CD4-positive, alpha-beta T cell treated with Interleukin-1 beta for 1 hour (primary cell): ENCODE measurements at places on chromosomes 7 and 10.

GRCh38 chr10:42995537-42995936, 81.3 kb upstream of the RET start:
- DNase-seq = no peak

DNA sequence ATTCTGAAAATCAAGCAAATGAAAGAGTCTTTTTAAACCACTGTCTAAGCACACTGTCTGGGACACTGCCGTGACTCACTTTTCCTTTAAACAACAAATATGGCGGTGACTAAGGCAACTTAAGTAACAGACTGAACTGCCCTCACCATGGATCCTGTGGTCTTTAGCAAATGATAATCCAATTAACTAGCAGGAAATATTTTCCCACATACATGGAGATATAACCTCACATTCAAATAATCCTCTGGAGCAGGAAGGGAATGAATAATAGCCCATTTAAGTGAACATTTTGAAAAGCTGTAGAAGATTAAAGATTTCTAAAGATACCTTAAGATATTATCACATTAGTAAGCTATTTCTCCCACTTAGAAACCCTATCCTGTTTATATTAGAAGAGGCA, 40.3 kb upstream of the LRRC17 start:
- DNase-seq = no peak

DNA sequence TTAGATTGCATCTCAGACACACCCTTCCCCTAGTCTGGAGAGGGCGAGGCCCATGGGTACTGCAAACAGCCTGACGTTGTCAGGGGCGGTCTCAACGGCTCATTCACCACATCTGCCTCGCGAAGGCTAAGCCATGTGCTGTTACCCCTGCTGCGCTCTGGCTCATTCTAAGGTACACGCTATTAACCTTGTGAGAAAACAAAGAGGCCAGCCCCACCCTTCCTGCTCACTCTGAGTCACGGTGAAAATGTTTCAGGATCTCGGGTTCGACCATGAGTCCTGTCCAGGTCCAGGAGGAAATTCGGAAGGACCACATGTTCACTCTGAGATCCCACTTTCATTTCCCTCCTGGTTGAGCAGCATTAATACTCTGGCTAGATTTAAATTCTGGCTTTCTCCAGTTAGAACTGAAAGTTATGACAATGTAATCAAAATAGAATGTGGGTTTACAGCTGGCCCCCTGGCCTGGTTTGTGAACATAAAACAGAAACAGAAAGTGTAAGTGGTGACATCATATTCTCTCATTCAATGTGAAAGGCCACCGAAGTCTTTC, 55.2 kb downstream of the EGFR start:
- DNase-seq = peak; percentile 55

GRCh38 chr10:78602201-78602932, 466.4 kb upstream of the ZMIZ1 start:
- DNase-seq = no peak

DNA sequence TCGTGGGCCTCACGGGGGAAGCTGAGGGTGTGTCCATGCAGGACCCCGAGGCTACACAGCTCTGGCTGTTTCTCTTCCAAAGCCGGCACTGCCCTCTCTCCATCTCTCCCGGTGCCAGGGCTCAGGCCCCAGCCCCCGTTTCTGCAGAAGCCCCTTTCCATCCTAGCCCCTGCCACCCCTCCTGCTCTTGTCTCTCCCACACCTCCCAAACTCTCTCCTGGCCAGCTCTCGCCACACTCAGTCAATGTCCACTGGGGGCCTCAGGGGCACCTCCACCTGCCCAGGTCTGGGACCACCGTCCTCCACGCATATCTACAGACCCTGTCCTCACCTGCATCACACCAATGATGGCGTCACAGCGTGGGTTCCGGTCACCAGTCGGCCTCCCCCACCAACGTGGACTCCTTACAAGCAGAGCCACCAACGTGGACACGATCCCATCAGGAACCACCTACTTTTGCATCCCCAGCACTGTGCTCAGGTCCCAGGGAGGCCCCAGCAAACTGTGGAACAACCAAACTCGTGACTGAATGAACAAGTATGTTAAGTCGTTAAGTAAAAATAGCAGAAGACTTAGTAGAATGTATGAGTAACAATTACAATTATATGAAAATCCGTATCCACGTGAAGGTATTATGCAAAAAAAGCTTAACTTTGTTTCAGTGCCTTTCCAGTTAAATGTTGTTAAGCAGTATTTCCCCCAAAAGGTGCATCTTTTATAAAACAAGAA, 38.4 kb downstream of the DIP2C start:
- DNase-seq = no peak

GRCh38 chr7:19295376-19295775, 150.2 kb upstream of the FERD3L start:
- DNase-seq = no peak

- DNase-seq = no peak
Measured at GRCh38 chr7:135918134-135918533, 59.0 kb downstream of the MTPN start.

GRCh38 chr10:110923856-110924493, 4.6 kb downstream of the SHOC2 start:
- DNase-seq = no peak

- no peak for DNase-seq
Measured at GRCh38 chr10:14698111-14698828, 76.4 kb downstream of the FAM107B start.

- DNase-seq = no peak
Measured at GRCh38 chr7:130649004-130649790, 19.4 kb downstream of the COPG2 start.

DNA sequence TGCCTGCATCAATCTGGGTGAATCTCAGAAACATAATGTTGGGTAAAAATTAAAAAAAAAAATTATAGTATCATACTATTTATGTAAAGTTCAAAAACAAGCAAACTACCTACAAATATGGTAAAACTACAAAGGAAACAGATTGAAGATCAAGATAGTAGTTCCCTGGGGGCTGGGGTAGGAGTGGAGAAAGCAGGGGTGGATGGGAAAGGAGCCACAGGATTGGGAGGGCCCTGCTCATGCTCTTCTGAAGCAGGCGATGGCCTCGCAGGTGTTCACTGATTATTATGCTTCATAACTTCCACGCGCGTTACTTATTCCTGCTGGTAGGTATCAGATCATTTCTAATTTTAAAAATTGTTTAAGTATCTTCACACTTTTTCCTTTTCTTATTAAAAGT, 96.0 kb upstream of the GATA3 start:
- DNase-seq = no peak

GRCh38 chr7:100489824-100490223, 6.1 kb downstream of the NYAP1 start:
- peak; percentile 44 for DNase-seq

- no peak for DNase-seq
Measured at GRCh38 chr7:38506756-38507155, 124.4 kb downstream of the AMPH start.

DNA sequence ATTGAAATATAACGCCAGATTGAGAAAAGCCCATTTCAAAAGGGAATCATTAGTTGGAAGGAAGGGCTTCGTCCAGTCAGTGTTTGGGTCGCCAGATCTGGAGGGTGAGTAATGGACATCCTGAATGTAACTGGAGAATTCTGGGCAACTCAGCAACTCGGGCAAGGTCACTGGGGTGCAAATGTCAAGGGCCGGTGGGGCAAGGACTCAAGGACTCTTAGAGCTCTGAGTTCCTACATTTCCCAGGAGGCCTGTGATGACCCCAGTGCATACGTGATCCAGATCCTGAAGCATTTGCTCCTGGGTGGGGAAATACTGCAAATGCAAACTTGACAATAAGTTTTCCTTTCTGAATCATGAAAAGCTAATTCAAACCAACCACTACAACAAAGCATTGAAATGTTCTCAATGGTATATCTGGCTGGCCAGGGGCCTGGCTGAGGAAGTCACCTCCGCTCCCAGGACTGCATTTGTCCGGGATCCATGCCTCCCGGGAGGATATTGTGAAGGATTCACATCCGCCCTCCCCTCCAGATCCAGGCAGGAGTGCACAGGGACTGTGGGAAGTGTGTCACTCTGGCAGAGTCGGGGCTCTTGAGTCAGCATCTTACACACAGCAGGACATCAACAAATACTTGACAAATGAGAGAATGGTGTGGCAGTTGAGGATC, 164.0 kb downstream of the FANK1 start:
- no peak for DNase-seq

DNA sequence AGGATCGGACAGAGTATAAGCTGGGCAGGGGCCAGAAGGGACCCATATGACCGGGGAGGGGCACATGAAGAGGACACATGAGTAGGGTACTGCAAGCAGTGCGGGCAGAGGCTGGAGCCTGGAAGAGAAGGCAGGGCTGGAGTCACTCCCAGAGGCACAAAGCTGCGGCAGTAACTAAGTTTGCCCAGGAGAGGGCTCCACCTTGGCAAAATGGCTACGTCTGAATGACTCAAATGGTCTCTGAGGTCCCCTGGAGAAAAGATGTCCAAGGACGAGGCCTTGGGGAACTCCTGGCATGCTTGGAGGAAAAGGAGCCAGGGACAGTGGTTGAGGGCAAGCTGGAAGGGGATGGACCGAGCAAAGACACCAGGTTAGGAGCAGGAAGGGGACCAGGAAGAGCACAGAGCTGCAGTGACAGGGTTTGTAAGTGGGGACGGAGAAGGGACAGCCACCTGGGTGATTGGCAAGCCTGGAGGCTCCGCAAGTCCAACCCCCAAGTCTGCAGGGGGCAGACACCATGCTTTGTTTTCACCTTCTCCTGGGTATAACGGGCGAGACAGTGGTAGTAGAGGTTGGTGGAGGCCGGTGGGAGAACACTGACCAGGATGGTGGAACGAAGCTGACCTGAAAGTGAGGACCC, 43.1 kb upstream of the LBX1 start:
- peak; percentile 46 for DNase-seq
